ENCODE measurements at places on chromosomes 11 and 22. TPM values are rescaled to one million over a fixed set of nuclear protein-coding genes. Genes with fewer than 3 reads are reported as not detected.

Gene ISX
- not detected for total RNA-seq

Gene OR4A47
- total RNA-seq: not detected

Gene UBQLN3
- total RNA-seq: not detected

Gene PAX6
- 2.9 TPM for total RNA-seq

Gene OR10A5
- total RNA-seq: not detected

Gene KRTAP5-9
- not detected for total RNA-seq

Gene BLID
- total RNA-seq: not detected

Gene OR10A6
- not detected for total RNA-seq

All from A549 treated with ZK216348 at 1 μM for 4 hours (cell line).